Activated CD4-positive, alpha-beta T cell treated with anti-CD3 and anti-CD28 coated beads for 36 hours (primary cell): ENCODE measurements at places on chromosomes 16 and 17. TPM values are rescaled to one million over a fixed set of nuclear protein-coding genes. Genes with fewer than 3 reads are reported as not detected.

DNA sequence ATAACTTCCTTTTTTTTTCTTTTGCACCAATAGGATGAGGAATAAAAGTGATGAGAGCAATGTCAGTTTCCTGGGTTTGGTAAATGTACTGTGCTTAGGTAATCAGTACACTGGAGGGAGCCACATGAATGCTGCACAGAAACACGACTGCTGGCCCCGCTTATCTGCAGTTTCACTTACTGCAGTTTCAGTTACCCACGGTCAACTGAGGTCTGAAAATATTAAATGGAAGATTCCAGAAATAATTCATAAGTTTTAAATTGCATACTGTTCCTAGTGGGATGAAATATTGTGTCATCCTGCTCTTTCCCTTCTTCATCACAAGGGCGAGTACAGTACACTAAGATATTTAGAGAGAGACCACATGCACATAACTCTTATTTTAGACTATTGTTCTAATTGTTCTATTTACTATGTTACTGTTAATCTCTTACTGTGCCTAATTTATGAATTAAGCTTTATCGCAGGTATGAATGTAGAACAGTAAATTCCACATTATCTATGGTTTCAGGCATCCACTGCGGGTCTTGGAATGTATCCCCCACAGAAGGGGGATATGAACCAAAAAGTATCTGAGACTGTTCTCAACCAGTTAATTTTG lies 6.4 kb upstream of the LGALS3BP start:
- DNase-seq, result peak; percentile 46
- H3K27me3 ChIP-seq, result no peaks in the 10 kb centered on the region
- H3K4me1 ChIP-seq, result peaks cover 18% of the 10 kb centered on the region
- H3K36me3 ChIP-seq, result peaks cover 10% of the 10 kb centered on the region
- no peak overlapping the region for H3K27ac ChIP-seq
- no peak overlapping the region for H3K4me3 ChIP-seq

- no peak overlapping the region for H3K27ac ChIP-seq
- peaks cover 23% of the 10 kb centered on the region for H3K4me1 ChIP-seq
- no peaks in the 10 kb centered on the region for H3K27me3 ChIP-seq
- no peak for DNase-seq
Measured at GRCh38 chr17:10112962-10113361, 85.4 kb downstream of the GAS7 start.

TOM1L2 gene
- 11.9 TPM for total RNA-seq

GRCh38 chr16:57305159-57305811 lies 20.8 kb upstream of the PLLP start:
- H3K27me3 ChIP-seq, result peaks cover 2% of the 10 kb centered on the region
- H3K4me3 ChIP-seq, result no peak overlapping the region
- no peak overlapping the region for H3K27ac ChIP-seq
- no peak for DNase-seq
- H3K36me3 ChIP-seq, result no peaks in the 10 kb centered on the region
- H3K4me1 ChIP-seq, result no peaks in the 10 kb centered on the region

GRCh38 chr16:3089717-3090592 lies 9.1 kb downstream of the ZSCAN10 start:
- H3K4me1 ChIP-seq, result peaks cover 47% of the 10 kb centered on the region
- no peaks in the 10 kb centered on the region for H3K27me3 ChIP-seq
- no peak overlapping the region for H3K27ac ChIP-seq
- no peak overlapping the region for H3K4me3 ChIP-seq
- H3K36me3 ChIP-seq, result no peaks in the 10 kb centered on the region

TP53TG3F gene
- total RNA-seq, result 0.19 TPM

GRCh38 chr16:30533748-30534367 lies 800 bp downstream of the ZNF747 start:
- peak; percentile 57 for DNase-seq
- H3K27ac ChIP-seq, result peak overlapping the region; percentile 96
- H3K36me3 ChIP-seq, result peaks cover 49% of the 10 kb centered on the region
- H3K27me3 ChIP-seq, result no peaks in the 10 kb centered on the region
- peak overlapping the region; percentile 91 for H3K4me3 ChIP-seq

ARL6IP1 gene
- total RNA-seq, result 102 TPM

DNA sequence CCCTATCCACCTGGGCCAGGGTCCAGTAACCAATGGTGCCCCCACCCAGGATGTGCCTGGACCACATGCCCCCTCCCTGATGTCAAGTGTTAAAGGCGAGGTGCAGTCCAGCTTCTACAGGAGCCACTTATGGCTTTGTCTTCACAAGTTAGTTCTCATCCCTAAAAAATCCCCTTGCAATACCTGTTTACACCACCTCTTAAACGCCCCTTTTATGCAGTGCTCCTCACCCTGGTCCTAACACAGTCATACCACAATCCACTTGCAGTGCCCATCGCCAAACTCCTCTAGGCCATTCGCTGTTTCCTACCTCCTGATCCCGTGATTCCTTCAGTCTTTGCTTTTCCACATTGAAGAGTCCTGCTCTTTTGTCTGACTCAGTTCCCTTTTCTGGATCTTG lies 7.1 kb downstream of the GLYR1 start:
- peaks cover 6% of the 10 kb centered on the region for H3K4me1 ChIP-seq
- no peak for DNase-seq
- H3K36me3 ChIP-seq, result peaks cover 62% of the 10 kb centered on the region
- no peaks in the 10 kb centered on the region for H3K27me3 ChIP-seq

DNA sequence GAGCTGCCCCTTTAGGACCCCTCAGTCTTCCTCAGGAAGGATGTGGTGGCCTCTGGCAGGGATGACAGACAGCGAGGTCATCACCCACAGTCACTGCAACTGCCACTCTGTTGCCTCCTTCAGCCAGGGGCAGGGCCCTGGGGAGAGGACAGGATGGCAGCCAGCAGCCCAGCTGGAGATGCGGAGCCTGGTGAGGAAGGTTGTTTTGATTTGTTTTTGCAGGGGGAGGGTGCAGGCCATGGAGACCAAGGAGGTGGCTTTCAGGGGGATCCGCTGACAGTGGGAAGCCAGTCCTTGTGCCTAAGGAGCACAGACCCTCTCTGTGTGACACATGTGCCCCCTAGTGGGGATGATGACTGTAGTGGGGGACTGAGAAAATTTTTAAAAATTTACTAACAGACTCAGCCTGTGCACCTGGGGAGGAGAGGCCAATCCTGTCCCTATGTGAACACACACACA lies 7.4 kb downstream of the PRCD start:
- peaks cover 4% of the 10 kb centered on the region for H3K4me1 ChIP-seq
- H3K4me3 ChIP-seq, result no peak overlapping the region
- no peak overlapping the region for H3K27ac ChIP-seq
- peaks cover 10% of the 10 kb centered on the region for H3K27me3 ChIP-seq
- H3K36me3 ChIP-seq, result no peaks in the 10 kb centered on the region

EXOC7 gene
- total RNA-seq, result 73.0 TPM

TNFRSF13B gene
- not detected for total RNA-seq

MED31 gene
- 24.5 TPM for total RNA-seq

GRCh38 chr16:84323606-84324005 lies 28.9 kb downstream of the WFDC1 start:
- no peaks in the 10 kb centered on the region for H3K4me1 ChIP-seq
- DNase-seq, result no peak
- peaks cover 2% of the 10 kb centered on the region for H3K27me3 ChIP-seq

DNA sequence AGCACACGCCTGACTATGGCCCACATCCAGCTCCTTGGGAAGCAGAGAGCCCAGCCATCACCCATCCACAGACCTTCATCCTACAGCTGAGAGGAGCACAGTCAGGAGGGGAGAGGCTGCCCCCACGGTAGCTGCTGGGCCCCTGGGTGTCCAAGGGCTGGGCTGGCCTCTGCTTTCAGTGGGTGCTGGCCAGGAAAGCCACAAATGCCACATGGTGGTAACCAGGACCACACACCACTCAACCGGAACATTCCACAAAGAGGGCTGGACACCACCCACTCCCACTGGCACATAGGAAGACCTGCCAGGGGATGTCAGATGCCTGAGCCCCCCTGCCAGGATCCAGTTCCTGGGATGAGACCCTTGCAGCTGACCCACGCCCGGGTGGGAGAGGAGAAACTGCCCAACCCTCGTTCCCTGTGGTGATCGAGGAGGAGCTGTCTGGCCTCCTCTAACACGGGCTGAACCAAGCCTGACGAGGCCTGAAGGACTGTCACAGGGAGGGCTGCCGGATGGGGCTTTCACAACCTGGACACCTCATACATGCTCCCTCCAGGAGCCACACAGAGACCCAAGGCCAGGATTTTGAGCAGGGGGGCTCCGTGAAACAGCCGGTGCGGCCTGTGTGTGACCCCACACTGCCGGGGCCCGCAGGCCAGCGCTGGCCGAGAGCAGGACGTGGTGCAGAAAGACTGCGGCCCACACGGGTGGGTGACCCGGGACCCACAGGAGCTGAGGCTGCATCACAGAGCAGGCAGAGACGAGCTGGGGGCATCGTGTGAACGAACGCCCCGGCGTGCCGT lies 30.7 kb downstream of the PIEZO1 start:
- no peak overlapping the region for H3K27ac ChIP-seq
- H3K4me3 ChIP-seq, result no peak overlapping the region

FBXW10 gene
- 0.23 TPM for total RNA-seq

DNA sequence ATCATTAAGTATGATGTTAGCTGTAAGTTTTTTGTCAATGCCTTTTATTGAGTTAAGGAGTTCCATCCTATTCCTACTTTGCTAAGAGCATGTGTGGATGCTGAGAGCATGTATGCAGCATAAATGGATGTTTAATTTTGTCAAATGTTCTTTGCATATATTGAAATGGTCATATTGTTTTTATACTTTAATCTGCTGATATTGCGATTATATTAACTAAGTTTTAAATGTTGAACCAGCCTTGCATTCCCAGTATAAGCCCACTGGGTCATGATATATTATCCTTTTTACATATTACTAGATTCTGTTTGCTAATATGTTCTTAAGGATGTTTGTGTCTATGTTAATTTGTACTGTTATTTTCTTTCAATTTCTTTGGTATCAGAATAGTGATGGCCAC lies 53.2 kb downstream of the CCDC182 start:
- H3K4me1 ChIP-seq, result peaks cover 7% of the 10 kb centered on the region
- H3K36me3 ChIP-seq, result peaks cover 5% of the 10 kb centered on the region
- no peaks in the 10 kb centered on the region for H3K27me3 ChIP-seq
- H3K27ac ChIP-seq, result no peak overlapping the region
- DNase-seq, result no peak

- H3K27ac ChIP-seq, result no peak overlapping the region
- DNase-seq, result peak; percentile 85
- H3K4me1 ChIP-seq, result peaks cover 16% of the 10 kb centered on the region
- no peaks in the 10 kb centered on the region for H3K27me3 ChIP-seq
Measured at GRCh38 chr17:7589204-7589868, 558 bp downstream of the SOX15 start.

TMEM88 gene
- total RNA-seq, result 3.5 TPM
